ENCODE measurements at places on chromosomes 2 and 18.

GRCh38 chr2:142100970-142101369, 29.8 kb downstream of the LRP1B start:
- no peak for DNase-seq

GRCh38 chr2:233221378-233222063, 30.0 kb upstream of the ATG16L1 start:
- no peak for DNase-seq

DNA sequence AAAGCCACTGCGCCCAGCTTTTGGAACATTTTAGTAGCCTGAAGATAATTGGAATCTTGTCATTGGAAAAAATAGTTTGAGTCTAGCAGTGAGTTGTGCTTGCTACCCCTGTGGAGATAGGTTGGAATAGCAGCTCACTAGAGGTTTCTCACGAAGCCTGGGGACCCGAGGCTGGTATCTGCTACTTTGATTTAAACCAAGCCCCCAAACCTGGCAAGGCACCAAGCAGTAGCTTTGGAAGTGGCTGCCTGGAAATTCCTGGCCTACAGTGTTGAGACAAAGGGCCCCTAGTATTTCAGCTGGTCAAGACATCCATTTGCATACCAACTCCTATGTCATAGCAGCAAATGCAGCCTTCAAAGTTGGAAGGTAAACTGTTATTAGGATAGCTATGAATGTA, 42.1 kb downstream of the NOP58 start:
- DNase-seq = no peak

DNA sequence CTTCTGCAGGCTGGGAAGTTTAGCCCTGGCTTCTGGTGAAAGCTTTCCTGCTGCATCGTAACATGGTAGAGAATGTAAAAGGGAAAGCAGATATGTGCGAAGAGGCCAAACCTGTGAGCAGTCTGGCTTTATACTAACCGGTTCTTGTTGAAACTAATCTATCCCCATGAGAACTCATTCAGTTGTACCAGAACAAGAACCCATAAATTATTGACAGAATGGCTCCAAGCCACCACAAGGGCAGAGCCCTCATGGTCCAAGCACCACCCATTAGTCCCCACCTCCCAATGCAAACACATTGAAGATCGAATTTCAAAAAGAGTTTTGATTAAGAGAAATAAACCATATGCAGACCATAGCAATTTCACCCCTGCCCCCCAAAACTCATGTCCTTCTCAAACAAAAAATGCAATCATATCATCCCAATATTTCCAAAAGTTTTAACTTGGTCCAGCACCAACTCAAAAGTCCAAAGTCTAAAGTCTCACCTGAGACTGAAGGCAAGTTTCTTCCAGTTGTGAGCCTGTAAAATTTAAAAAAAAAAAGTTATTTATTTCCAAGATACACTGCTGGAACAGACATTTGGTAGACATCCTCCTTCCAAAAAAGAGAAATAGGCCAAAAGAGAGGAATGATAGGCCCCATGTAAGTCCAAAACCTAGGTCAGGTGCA, 318.9 kb downstream of the CNTNAP5 start:
- no peak for DNase-seq

DNA sequence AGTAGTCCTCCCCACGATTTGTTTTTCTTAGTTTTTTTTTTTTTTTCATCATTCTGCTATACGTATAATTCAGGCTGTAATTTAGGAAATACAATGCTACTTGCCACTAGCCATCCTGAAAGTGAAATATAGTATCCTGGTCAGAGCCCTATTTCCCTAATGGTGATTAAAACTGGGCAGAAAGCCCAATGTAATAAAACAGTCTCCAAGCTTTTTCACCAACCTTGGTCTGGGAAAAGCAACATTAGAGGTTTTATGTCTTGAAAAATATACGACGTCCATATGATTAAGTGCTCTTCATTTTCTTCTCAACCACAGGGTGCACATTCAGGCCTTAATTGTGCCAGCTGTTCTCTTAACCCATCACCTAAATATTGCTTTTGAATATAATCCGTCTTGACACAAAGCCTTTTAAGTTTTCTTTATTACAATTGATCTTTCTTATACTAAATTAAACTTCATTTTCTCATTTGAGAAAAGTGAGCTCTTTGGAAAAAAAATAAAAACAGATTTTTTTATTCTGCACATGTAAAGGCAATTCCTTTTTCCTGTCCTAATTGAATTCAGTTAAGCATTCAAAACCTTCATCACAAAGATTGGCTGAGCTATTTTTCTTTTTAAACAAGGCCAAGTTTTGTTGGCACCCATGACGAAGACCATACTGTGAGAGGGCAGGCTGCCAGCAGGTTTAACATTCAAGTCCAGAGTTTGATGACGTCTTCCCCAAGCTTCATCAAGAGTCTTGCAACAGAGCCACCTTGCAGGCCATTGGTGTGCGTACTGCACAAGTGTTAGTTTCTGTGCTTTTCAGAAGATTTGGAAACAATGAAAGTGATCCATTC, 52.7 kb downstream of the MAP2 start:
- no peak for DNase-seq

GRCh38 chr2:222034058-222034457, 264.7 kb downstream of the PAX3 start:
- DNase-seq = no peak

GRCh38 chr2:238938003-238938400, 90.1 kb downstream of the TWIST2 start:
- DNase-seq = no peak

GRCh38 chr2:118918017-118918416, 24.0 kb upstream of the MARCO start:
- DNase-seq = no peak

- DNase-seq = peak; percentile 24
Observed at GRCh38 chr2:137947728-137948336, 16.4 kb upstream of the HNMT start.

GRCh38 chr2:133755480-133756300, 187.4 kb upstream of the NCKAP5 start:
- DNase-seq = no peak

All from DND-41 (cell line).